ENCODE measurements at places on chromosomes 5 and 9. TPM values are rescaled to one million over a fixed set of nuclear protein-coding genes. Genes with fewer than 3 reads are reported as not detected.

FOXD4 gene
- 0.42 TPM for total RNA-seq

MOB3B gene
- 9.5 TPM for total RNA-seq

OR1Q1 gene
- total RNA-seq, result not detected

ANKRD18A gene
- 0.17 TPM for total RNA-seq

TMOD1 gene
- total RNA-seq, result 71.0 TPM

RPS14 gene
- total RNA-seq, result 1,803 TPM

WHRN gene
- 12.2 TPM for total RNA-seq

FOXD4L4 gene
- total RNA-seq, result not detected

RNF180 gene
- 20.7 TPM for total RNA-seq

IL5 gene
- total RNA-seq, result not detected

PPP2R2B gene
- total RNA-seq, result 1.9 TPM

IL3 gene
- not detected for total RNA-seq

TAF1L gene
- not detected for total RNA-seq

ENTREP1 gene
- total RNA-seq, result 16.2 TPM

ALDH7A1 gene
- 16.1 TPM for total RNA-seq

UGT3A2 gene
- total RNA-seq, result not detected

TRPM6 gene
- total RNA-seq, result 0.83 TPM

KLF4 gene
- total RNA-seq, result 87.5 TPM

NUTM2G gene
- total RNA-seq, result not detected

OTP gene
- total RNA-seq, result not detected

KIF27 gene
- 4.0 TPM for total RNA-seq

KLHL3 gene
- 4.6 TPM for total RNA-seq

GARIN3 gene
- not detected for total RNA-seq

TTC16 gene
- not detected for total RNA-seq

FAM219A gene
- 12.6 TPM for total RNA-seq

TMEM171 gene
- total RNA-seq, result not detected

ZNG1F gene
- total RNA-seq, result 5.1 TPM

MUSK gene
- 7.9 TPM for total RNA-seq

Data from esophagus muscularis mucosa (tissue), 4 donors.